ENCODE measurements at places on chromosomes 7 and 10. TPM values are rescaled to one million over a fixed set of nuclear protein-coding genes. Genes with fewer than 3 reads are reported as not detected.

The OAT gene
- 57.1 TPM for polyA plus RNA-seq

The EPC1 gene
- 13.2 TPM for polyA plus RNA-seq

The OR2A25 gene
- not detected for polyA plus RNA-seq

The FBXO24 gene
- 0.30 TPM for polyA plus RNA-seq

All from lung (tissue), 17 donors.